ENCODE measurements at places on chromosomes 13 and 19.

DNA sequence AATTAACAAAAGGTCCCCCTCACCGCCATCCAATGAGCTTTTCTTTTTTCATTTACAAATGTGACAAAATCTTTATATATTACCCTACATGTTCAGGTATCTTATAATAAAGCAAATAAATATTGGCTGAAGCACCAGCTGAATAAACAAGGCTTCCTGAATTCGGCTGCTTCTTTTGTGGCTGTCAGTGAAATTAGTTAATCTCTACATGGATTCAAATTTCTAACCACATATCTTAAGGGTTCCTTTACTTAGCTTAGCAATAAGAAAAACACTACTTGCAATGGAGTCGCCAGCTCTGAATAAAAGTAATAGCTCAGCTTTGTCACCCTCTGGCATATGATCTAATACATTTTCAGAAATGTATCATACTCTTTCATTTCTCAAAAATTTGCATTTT lies 104.3 kb downstream of the CCNA1 start:
- DNase-seq: no peak

DNA sequence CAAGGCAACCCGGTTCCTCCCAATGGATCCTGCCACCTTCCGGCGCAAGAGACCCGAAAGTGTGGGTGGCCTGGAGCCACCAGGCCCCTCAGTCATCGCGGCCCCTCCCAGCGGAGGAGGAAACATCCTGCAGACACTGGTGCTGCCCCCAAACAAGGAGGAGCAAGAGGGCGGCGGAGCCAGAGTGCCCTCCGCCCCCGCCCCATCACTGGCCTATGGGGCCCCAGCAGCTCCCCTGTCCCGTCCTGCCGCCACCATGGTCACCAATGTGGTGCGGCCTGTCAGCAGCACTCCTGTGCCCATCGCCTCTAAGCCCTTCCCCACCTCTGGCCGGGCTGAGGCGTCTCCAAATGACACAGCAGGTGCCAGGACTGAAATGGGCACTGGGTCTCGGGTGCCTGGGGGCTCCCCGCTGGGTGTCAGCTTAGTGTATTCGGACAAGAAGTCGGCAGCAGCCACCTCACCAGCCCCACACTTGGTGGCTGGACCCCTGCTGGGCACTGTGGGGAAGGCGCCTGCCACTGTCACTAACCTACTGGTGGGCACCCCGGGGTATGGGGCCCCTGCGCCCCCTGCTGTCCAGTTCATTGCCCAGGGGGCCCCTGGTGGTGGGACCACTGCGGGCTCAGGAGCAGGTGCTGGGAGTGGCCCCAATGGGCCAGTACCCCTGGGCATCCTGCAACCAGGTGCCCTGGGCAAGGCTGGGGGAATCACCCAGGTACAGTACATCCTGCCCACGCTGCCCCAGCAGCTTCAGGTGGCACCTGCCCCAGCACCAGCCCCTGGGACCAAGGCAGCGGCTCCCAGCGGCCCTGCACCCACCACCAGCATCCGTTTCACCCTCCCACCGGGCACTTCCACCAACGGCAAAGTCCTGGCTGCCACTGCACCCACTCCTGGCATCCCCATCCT lies 11.2 kb upstream of the PRR19 start:
- DNase-seq: peak; percentile 70

GRCh38 chr13:99218545-99218944 lies 17.9 kb downstream of the UBAC2 start:
- no peak for DNase-seq

DNA sequence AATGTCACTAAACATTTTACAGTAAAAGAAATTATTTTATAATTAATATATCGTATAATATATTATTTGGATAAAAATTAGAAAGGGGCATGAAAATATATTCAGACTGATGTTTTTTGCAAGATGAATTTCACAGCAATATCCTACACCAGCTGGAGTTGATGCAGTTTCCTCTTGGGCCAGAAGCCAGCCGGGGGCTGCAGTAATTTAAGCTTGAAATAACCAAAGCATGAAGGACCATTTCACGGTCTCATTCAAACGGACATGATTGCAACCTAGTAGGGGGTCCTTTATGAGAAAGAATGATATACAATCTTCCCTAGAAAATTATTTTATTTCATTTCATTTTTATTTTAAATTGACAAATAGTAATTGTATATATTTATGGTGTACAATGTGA lies 797.2 kb upstream of the PCDH9 start:
- DNase-seq: no peak

DNA sequence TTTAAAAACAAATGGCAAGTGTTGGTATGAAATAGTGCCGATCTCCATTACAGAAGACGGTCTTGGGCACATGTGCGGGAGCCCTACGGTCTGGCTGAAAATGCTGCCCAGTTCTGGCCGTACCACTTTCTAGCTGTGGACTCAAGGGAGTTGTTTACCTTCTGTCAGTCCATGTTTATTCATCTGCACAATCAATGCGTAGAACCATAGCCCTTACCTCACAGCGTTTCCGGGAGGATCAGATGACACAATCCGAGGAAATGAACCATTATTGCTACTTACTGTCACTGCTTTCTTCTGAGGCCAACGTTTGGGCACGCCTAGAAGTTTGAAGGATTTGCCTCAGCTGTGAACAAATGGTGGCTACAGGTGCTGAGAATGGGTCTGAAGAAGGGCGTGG lies 31.2 kb downstream of the GADD45B start:
- no peak for DNase-seq

DNA sequence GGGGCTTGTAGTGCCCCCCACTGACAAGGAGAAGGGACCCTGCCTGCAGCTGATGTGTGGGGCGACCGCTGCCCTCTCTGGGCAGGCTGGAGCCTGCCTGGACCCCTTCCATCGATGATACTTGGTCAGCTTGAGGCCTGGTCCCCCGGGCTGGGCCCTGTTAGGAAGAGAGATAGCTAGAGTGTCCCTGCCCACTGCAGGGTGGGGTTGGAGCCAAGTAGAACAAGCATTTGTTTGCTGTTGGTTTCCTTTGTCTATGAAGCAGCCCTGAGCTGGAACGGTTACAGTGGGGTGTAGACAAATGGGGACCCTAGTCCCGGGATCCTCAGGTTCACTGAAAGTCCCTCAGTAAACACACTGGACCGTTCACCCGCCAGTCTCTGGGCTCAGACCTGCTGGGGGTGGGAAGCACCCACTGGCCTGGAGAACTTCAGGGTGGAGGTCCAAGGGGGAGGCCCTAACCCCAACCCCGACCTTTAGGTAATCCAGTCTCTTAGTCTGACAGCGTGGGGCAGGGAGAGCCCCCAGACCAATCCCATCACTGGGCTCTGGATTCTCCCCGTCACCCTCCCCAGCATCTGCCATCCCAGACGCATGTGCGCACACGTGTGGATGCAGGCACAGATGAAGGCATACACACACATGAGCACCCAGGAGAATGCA lies 204.8 kb upstream of the ZNF536 start:
- no peak for DNase-seq

- peak; percentile 78 for DNase-seq
Observed at GRCh38 chr13:50915565-50915964, 6.0 kb downstream of the RNASEH2B start.

DNA sequence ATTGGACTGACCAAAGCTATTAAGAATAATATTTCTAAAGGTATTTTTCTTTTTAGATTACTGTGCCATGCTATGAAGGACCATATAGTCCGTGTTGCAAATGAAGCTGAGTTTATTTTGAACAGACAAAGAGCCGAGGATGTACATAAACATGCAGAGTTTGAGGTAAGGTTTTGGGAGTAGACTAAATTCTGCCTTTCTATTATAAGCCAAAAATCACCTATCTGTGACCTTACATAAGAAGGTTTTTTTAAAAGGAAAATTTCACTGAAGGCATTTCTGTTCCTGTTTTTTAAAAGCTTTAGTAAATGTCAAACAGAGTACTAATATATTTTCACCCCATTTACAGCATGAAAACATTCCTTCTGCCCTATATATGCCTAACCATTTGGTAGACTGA lies 127.4 kb downstream of the MAB21L1 start:
- DNase-seq: no peak

- no peak for DNase-seq
Observed at GRCh38 chr13:34428911-34429310, 513.2 kb upstream of the NBEA start.

- DNase-seq: no peak
Observed at GRCh38 chr19:55504252-55504603, 16.0 kb downstream of the SSC5D start.

GRCh38 chr19:51799034-51799773 lies 4.2 kb downstream of the FPR3 start:
- DNase-seq: no peak

DNA sequence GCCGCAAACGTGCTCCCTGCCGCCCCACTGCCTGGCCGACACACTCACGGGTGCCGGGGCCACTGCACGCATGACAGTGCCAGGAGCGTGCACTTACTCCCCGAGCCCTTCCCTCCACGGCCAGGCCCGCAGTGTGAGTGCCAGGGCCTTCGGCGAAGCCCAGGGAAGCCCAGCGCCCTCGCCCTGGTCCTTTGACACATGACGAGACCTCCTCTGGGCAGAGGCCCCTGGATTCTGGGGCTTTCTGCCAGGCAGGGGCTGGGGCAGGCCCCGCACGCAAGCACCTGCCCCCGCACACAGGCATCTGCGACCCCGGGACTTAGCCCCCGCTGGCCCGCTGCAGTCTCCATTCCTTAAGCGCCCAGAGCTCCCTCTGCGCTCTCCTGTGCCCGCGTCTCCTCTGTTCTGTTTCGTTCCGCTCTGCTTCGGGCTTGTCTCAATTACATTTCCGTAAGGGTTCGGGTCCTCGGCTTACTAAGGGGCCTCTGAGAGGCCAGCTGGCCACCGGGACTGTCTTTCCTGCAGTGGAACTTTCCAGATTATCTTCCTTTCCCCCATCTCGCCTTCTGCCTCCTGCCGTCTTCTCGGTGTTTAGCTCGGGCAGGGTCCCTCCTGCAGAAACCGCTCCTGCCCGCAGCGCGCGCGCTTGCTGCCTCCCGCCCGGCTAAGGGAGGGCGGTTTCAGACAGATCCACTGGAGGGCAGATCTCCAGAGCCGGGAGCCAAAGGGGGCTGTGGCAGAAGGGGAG lies 98.8 kb downstream of the ING1 start:
- no peak for DNase-seq

DNA sequence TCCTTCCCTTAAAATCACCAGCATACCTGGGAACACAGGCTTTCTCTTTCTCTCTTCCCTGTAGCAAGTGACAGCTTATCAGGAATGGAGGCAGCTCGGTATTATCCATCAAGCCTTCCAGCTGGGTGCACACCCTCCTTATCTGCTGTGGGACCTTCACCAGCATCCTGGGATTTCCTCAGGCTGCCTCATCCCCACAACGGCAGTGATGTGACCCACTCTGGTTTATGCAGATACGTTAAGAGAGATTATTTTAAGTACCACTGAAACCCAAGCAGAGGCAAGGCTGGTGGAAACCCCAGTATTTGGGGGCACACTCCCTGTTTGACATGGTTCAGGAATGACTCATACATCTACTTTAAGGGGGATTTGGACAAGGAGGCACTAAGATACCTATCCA lies 192.1 kb downstream of the TM9SF2 start:
- peak; percentile 31 for DNase-seq

DNA sequence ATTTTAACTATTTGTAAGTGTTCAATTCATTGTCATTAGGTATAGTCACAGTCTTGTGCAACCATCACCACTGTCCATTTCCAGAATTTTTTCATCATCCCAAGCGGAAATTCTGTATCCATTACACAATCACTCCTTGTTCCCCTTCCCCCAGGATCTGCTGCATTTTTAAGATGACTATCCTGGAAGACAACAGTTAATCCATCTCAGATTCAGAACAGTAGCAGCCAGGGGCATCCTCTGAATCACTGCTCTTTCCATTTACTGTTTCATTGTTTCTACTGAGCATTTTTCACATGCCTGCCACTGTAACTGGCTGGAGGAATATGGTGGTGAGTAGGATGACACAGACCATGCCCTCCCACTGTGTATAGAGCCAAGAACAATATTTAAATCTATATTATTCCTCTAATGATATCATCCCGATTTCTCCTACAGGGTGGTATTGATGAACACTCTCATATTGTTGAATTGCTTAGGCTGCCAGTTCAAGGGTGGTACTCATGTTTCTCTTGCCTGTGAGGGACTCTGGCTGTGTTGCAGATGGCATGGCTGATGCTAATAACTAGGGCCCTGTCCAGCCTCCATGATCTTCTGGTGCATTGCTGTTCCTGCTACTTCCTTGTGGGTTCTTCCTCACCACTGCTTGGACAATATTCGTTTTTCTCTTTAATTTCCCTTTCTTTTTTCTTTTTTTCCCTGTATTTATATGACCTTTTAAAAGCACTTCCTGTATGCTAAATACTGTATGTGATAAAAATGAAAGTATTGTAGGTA lies 59.0 kb downstream of the WDFY2 start:
- no peak for DNase-seq

DNA sequence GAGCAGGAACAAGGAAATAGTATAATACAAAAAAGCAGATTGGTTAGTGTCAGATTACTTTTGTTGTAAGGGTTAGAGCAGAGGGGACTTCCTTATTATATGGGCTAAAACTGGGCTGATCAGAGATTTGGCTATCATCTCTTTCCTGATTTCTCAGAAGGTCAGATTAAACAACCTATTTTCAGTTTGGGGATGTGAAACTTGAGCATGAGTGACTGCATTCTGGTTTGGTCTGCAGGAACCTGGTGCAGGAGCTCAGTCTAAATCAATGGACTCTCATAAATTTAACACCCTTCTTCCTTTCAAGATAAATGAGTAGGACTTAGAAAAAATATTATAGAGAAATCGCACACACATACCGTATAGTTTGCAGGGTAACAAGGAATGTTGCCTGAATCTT lies 12.9 kb upstream of the RFXAP start:
- no peak for DNase-seq

DNA sequence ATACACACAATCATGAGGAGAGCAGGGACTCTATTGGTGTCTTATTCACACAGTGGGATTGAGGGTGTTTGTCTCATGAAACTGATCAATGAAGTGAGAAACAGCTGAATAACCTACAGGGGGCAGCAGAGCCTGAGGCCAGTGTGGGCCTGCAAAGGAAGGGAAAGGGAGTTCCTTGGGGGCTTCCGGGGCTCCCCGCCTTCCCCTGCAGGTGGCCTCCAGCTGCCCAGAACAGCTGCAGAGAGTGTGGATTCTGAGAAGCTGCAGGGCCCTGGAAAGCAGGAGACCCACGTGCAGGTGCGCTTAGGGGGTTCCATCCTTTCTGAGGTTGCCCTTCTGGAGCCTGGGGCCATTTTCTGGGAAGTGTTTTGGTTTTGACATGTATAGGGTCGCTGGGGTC lies 20.1 kb downstream of the ZNF763 start:
- DNase-seq: peak; percentile 26

DNA sequence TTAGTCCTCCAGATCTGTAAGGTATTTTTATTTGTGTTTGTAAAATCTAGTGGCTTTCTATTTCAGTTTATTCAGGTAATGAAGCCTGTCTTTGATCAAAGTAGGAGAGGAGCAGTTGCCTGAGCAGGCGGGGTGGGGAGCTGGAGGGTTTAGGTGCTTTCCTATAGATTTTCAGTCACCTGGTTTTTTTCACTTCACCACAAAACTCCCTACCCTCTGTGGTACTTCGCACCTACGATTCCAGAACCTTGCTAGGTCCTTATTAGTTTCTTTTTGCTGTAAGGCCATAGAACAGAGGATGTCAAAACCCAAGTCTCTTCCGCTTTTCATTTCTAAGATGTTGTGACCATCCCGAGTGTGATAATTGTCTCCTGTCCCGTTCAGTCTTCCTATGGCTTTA lies 26.6 kb downstream of the SLAIN1 start:
- peak; percentile 44 for DNase-seq
